Panc1 (cell line): ENCODE measurements at places on chromosomes 6 and 20.

DNA sequence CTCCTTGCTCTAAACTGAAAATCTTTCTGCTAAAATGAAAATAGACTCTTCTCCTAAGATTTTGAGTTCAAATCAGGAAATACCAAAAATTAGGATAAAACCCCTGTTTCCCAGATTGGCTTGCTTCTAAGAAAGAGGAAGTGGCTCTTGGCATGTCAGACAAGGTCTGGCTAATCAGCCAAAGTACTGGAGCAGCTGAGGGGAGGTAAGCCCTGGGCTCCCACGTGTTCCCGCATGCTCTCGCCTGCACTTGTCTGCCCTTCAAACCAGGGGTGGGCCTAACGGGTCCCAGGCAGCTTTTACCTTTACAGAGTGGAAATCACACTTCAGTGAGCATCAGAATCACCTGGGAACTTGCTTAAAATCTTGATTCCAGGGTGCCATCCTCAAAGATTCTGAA, 43.2 kb upstream of the GABRR1 start:
- DNase-seq: no peak

GRCh38 chr6:6918216-6918983, 189.4 kb upstream of the RREB1 start:
- DNase-seq: no peak

- no peak for DNase-seq
Observed at GRCh38 chr6:101595276-101595675, 201.8 kb downstream of the GRIK2 start.

DNA sequence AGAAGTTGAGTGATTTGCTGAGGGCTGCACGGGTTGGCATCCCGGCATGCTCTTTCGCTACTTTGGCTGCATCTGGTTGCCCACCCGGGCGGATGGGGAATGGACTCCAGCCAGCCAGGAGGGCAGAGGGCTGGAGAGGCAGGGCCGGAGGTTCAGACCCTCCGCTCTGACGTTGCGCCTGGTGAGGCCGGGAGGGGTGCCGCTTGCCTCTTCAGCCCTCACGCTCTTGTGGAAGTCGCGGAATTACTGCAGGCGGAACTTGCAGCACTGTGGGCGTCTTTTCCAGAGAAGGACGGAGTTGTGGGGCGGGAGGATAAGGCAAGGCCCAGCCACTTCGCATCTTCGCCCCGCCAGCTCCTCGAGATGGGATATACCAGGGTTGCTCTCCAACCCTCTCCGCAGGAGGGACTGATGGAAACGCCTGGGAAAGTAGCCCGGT, 656 bp downstream of the RTEL1 start:
- DNase-seq: no peak

GRCh38 chr6:32972353-32973143, 4.2 kb downstream of the BRD2 start:
- DNase-seq: no peak

- peak; percentile 33 for DNase-seq
Observed at GRCh38 chr6:157514659-157515496, 133.9 kb downstream of the ZDHHC14 start.

GRCh38 chr6:37862430-37862829, 42.9 kb downstream of the ZFAND3 start:
- no peak for DNase-seq

GRCh38 chr20:25279403-25279802, 31.5 kb downstream of the PYGB start:
- DNase-seq: no peak

DNA sequence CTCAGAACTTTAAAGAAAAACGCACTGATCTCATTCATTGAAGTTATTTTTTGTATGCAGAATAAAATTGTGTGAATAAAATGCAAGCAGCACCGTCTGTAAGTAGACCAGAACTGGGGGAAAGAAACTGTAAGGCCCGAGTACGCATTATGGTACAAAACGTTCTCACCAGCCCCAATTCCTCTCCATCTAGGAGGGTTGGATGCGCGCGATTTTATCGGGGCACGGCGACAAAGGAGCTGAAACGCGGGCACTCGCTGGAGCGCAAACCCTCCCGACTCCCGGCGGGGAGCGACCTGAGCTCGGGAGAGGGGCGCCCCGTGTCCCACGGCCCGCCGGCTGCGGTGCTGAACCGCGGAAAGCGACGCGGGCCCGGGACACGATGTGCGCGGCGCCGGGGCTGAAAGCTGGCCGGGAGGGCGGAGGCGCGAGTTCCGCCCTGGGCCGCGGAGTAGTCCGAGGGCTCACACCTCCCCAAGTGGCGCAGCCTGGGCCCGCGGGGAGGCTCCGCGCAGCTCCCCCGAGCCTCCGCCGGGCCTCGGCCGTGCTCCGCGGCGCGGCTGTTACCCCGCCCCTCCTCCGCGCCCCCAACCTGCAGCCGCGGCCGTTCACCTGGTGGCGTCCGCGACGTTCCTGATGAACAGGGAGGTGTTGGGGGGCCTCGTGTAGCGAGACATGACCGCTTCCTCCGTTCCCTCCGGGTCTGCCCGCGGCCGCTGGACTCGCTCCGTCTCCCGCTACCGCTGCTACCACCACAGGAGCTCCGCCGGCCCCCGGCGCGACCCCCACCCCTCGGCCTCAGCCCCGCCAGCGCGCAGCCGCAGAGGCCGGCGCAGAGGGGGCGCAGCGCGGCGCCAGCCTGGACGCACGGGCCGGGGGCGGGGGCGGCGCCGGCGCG, at the start of gene SRSF12:
Gene SRSF12, minus strand, starts transcription at position 861 of the 898 bp plus-strand sequence. Its CDS starts 184 bp downstream, at position 677.
- no peak for DNase-seq

DNA sequence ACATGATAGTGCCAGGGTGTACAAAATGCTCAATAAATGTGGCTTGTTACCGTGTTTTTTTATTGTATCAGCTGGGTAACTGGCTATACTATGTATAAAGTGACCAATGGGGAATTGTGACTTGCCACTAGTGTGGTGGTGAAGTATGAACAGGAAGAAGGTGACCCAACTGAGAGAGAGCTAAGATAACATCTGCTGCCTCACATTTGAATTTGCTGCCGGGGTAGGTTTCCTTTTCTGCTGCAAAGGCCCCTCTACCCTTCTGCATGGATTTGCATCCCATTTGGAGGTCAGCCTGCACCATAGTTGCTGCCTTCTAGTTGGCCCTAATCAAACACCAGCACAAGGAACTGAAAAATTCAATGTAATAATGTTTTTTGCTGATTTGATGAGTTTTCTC, 24.1 kb downstream of the IL17A start:
- no peak for DNase-seq

DNA sequence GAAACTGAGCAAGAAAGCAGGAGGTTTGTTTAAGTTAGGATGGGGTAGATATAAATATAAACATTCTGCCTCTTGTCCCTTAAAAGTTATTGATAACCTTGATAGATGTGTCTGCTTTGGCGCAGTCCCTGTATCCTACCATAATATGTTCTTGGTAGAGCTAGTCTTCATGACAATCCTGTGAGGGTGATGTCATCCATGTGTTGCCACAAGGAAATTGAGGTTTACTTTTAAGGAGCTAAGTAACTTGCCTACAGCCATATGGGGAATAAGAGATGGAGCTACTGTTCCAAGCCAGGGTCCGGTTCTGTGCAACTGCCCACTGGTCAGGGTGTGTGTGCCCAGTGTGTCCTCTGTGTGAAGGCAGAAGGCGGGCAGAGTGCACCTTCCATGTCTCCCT, 78.5 kb downstream of the SSR1 start:
- no peak for DNase-seq

- DNase-seq: no peak
Observed at GRCh38 chr6:21611485-21611884, 17.9 kb downstream of the SOX4 start.

DNA sequence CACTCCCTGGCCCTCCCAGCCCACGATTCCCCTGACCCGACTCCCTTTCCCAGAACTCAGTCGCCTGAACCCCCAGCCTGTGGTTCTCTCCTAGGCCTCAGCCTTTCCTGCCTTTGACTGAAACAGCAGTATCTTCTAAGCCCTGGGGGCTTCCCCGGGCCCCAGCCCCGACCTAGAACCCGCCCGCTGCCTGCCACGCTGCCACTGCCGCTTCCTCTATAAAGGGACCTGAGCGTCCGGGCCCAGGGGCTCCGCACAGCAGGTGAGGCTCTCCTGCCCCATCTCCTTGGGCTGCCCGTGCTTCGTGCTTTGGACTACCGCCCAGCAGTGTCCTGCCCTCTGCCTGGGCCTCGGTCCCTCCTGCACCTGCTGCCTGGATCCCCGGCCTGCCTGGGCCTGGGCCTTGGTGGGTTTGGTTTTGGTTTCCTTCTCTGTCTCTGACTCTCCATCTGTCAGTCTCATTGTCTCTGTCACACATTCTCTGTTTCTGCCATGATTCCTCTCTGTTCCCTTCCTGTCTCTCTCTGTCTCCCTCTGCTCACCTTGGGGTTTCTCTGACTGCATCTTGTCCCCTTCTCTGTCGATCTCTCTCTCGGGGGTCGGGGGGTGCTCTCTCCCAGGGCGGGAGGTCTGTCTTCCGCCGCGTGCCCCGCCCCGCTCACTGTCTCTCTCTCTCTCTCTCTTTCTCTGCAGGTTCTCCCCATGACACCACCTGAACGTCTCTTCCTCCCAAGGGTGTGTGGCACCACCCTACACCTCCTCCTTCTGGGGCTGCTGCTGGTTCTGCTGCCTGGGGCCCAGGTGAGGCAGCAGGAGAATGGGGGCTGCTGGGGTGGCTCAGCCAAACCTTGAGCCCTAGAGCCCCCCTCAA, at the start of gene LTA:
Gene LTA, plus strand, starts transcription at position 249 of the 871 bp plus-strand sequence. Its CDS starts 454 bp downstream, at position 703.
- no peak for DNase-seq

DNA sequence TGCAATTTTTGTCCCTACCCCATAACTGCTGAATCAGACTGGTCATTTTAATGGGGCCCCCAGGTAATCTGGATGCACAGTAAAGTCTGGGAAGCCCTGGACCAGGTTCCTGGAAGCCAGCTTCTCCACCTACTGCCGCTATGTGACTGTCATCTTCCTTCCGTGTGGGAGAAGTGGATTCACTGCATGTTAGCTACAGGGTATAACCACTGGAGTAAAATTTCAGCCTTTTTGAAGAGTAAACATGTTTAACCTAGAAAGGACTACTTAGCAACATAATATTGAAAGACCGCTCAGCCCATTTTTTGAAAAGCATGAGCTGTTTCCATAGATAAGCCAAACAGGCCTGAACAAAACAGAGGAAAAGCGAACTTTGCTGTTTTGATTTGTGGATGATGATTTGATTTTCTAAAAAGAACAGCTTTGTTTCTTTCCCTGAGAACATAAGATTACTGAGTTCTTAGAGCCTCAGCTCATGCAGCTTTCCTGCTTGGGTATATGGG, 208.1 kb downstream of the PLCB4 start:
- DNase-seq: no peak

GRCh38 chr6:137589067-137589848, 95.1 kb upstream of the OLIG3 start:
- no peak for DNase-seq
